ENCODE measurements at places on chromosomes 2 and 18.

- peak; percentile 95 for DNase-seq
These were observed 73.0 kb upstream of the YWHAQ start for GRCh38 chr2:9703701-9704221.

DNA sequence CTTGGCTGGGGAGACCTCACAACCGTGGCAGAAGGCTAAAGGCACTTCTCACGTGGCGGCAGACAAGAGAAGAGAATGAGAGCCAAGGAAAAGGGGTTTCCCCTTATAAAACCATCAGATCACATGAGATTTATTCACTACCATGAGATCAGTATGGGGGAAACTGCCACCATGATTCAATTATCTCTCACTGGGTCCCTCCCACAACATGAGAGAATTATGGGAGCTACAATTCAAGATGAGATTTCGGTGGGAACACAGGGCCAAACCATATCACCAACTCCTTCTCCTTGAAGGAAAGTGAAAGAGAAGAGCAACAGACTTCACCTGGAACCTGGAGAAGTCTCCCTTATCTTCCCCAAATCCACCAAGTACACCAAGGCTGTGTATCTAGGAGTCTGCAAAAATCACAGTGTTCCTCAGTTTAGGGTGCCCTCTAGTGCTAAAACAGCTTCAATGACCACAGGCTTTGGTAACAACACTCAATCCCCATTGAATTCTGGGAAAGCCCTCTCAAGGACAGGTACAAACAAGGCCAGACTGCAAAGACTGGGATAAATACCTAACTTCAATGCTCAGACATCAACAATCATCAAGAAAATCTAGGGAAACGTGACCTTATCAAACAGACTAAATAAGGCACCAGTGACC, 148.8 kb upstream of the SRD5A2 start:
- peak; percentile 37 for DNase-seq

- DNase-seq, result no peak
These were observed 10.5 kb downstream of the CCDC88A start for GRCh38 chr2:55408918-55409868.

- DNase-seq, result no peak
These were observed 152.1 kb downstream of the NCK2 start for GRCh38 chr2:105896765-105897163.

- peak; percentile 76 for DNase-seq
These were observed at the start of gene ARL4C for GRCh38 chr2:234496835-234497593. Gene ARL4C, minus strand, starts transcription at chr2:234497081. Its CDS starts 495 bp downstream, at chr2:234496586.

- no peak for DNase-seq
These were observed 449.4 kb upstream of the SOX11 start for GRCh38 chr2:5242751-5243150.

- DNase-seq, result no peak
These were observed 106.3 kb downstream of the GPR39 start for GRCh38 chr2:132522901-132523300.

- DNase-seq, result no peak
These were observed 6.1 kb upstream of the AMMECR1L start for GRCh38 chr2:127891811-127892210.

DNA sequence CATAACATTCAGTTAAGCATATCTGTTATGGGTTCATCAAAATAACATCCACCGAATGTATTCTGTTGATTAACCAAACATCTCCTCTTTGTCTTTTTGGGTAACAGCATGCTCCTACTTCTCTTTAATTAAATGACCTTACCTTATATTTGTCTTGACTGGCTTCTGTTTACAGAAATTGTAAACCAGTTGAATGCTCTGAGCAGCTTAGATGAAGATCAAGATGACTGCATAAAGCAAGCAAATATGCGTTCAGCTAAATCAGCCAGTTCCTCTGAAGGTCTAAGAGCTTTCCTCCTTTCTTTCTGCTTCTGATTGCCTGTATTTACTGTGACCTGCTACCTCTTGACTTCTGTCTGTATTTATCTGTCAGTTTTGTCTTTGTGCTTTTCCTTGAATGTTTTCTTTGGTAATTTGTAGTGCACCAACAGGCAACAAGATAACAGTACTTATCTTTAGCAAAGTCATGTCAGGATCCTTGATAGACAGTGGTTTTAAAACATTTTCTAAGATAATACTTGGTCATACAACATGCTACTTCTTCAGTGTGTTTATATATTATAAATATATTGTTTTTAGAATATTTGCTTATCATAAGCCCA, 152.8 kb downstream of the EHBP1 start:
- no peak for DNase-seq

- no peak for DNase-seq
These were observed 20.3 kb upstream of the ASB1 start for GRCh38 chr2:238406221-238406997.

DNA sequence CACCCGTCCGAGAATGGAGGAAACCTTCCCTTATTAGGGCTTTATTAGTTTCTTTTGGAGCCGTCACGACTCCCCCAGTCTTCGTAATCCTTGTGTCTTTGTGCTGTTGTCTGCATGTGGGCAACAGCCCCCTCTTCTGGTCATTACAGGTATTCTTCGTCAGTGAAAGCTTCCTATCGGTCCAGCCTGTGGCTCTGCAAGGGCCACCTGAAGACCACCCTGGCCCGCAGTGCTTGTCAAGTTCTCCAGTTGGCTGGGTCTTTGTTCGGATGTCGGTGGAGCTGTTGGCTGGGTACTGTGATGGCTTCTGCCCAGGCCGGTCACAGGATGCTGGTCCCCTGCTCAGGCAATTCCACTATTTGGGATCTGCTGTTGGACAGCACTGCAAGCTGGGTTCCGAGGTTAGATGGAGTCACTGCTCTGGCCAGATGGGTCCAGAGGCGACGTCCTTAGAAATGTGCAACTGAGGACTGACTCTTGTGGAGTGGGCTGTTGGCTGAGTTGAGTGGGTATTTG, 19.2 kb downstream of the E2F6 start:
- DNase-seq, result peak; percentile 42

- peak; percentile 20 for DNase-seq
These were observed 454.2 kb upstream of the TNP1 start for GRCh38 chr2:217314021-217314460.

GRCh38 chr18:35267809-35268208, 22.2 kb downstream of the ZSCAN30 start:
- no peak for DNase-seq

GRCh38 chr2:128455721-128456050, 137.0 kb upstream of the HS6ST1 start:
- DNase-seq, result no peak

DNA sequence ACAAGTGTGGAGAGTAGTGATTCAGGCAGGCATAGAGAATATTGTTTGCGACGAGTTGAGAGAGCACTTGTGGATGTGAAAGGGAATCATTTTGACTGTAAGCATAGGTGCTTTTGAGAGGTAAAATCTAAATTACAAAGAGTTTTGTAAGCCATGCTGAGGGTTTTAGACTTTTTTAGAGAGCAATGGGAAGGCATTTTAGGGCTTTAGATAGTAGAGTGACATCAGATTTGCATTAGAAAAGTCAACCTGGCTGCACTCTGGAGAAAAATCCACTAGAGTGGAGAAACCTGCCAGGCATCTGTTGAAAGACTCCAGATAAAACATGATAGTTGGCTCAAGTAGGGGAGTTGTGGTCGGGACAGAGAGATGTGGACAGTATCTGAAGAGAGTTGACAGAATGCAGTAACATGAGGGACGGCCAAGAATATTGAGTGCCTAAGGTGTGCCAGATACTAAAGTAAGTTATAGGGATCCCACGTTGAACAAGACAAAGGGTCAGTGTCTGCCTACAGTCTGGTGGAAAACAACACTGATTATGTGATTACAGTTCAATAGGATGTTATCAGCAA, 91.7 kb upstream of the MYO3B start:
- no peak for DNase-seq

GRCh38 chr18:24443870-24444269, 16.6 kb upstream of the HRH4 start:
- no peak for DNase-seq

- no peak for DNase-seq
These were observed 8.3 kb downstream of the PXDN start for GRCh38 chr2:1736045-1736444.

DNA sequence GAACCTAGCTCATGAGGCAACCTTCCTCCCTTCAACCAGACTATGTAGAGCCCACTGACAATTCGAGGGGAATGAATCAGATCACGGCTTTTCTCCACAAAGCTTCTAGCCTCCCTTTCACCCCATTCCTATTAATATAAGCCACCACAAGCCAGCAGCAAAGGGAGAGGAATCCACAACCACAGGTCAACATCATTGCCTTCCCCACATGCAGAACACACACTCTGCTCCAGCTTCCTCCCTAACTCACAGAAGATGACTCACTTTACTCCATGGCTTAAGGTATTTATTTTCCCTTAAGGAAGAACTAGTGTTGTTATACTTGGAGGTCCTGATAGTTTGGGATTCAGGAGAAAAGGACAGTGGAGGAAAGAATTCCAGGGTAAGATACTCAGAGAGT, 272.2 kb downstream of the C1D start:
- peak; percentile 93 for DNase-seq

DNA sequence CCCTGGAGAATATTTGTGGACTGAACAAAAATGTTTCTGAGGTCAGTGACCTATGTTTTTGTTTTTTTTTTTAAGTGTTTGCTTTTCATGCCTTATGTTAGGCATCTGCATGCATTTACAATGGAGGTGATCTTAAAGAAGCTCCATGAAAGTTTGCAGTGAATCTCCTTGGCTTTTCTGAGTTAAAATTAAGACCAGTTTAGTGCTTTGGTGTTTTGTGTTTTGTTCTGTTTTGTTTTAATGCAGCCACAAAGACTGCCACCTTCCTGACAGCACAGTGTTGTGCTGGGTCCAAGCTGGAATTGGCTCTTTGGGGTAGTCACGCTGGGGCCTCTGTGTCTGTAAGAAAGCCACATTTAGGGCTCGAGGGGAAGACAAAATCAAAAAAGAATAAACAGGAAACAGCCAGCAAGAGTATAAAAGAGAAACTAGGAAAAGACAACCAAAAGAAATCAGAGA, 396.2 kb downstream of the ARHGAP15 start:
- no peak for DNase-seq

DNA sequence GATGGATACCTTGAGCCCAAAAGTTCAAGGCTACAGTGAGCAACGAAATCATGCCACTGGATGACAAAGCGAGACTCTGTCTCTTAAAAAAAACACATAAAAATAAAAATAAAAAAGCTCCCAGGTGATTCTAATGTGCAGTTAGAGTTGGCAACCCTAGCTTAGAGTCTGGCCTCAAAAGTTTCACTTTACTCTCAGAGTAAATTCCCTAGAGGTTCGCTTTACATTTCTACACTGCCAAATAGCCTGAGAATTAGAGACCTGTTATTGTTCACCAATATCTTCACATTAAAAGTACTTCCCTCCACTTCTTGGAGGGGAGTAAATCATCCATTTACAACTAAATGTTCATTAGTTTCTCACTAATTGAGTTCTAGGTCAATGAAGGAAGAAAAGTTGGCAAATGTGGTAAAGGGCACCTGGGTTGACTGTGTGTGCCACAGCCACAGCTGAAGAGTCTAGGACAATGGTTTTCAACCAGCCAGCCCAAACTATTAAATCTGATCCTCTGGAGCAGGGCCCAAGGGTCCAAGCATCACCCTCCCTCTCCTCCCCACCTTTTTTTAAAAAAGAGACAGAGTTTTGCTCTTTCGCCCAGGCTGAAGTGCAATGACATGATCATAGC, 15.2 kb upstream of the TMEM37 start:
- no peak for DNase-seq

- no peak for DNase-seq
These were observed 378.4 kb upstream of the NRXN1 start for GRCh38 chr2:51410331-51410730.

DNA sequence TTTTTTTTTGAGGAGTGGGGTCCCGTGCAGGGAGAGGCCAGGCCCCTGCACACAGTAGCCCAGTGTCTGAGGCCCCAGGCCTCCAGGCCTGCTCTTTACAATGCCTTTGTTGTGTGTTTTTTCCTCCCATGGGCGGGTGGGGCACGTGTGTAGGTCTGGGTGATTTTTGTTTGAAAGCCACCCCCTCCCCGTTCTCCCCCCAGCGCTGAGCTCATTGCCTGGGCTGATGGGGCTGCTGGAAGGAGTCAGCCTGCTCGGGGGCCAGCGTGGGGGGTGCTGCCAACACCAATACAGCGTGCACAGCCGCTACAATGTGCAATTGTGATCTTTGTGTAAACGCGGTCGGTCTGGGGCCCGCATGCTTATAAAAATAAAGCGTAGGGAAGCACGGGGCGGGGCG, 142.7 kb downstream of the DYSF start:
- no peak for DNase-seq

GRCh38 chr18:31819106-31819924, 58.6 kb upstream of the SLC25A52 start:
- DNase-seq, result peak; percentile 68

- DNase-seq, result no peak
These were observed 404.4 kb downstream of the SOCS6 start for GRCh38 chr18:70693246-70693645.

- no peak for DNase-seq
These were observed 99.4 kb upstream of the STPG4 start for GRCh38 chr2:47254464-47254863.

DNA sequence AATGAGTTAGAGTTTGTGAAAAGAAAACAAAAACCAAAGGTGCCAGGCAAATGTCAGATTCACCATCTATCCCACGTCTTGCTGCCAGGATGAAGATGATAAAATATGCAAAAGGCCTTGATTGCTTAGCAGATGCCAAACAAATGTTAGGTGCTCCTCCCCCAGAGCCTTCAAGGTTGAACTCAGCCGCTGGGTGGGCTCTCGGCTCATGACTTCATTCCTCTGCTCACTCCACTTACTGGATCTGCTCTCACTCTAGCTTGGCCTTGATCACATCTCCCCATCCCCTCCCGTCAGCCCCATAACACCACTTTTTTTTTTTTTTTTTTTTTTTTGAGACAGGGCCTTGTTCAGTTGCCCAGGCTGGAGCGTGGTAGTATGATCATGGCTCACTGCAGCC, 38.5 kb downstream of the SH2D6 start:
- DNase-seq, result no peak

GRCh38 chr2:126634273-126634861, 21.6 kb upstream of the GYPC start:
- peak; percentile 53 for DNase-seq

GRCh38 chr2:240764605-240765004, 55.4 kb downstream of the KIF1A start:
- DNase-seq, result no peak

GRCh38 chr2:88859461-88859860, 168.0 kb downstream of the RPIA start:
- no peak for DNase-seq

DNA sequence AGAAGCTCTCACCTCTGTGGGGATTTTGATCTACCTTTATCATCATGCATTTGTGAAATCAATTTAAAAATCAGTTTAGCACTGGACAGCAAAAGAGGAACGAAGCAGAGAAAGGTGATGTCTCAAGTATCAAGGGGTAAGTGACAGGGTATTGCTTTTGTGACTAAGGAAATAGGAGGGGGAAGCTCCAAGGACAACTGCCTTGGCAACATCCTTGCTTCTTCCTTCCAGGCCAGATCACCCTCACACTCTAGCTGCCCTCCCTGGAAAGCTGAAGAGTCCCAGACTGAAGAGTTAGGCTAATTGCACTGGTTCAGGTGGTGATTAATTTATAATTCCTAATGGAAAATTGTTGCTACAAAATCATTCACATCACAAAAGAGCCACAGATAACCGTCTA, 859.1 kb upstream of the ACVR2A start:
- DNase-seq, result no peak

- no peak for DNase-seq
These were observed 24.4 kb downstream of the LANCL1 start for GRCh38 chr2:210452194-210452593.

- peak; percentile 65 for DNase-seq
These were observed 79.9 kb upstream of the ITGB6 start for GRCh38 chr2:160279813-160280465.

- DNase-seq, result no peak
These were observed 2111.5 kb upstream of the PIK3C3 start for GRCh38 chr18:39843546-39843945.

GRCh38 chr2:236510034-236510433, 59.6 kb upstream of the ACKR3 start:
- DNase-seq, result no peak

All from foreskin fibroblast (primary cell).